ENCODE measurements at places on chromosomes 13 and 19.

DNA sequence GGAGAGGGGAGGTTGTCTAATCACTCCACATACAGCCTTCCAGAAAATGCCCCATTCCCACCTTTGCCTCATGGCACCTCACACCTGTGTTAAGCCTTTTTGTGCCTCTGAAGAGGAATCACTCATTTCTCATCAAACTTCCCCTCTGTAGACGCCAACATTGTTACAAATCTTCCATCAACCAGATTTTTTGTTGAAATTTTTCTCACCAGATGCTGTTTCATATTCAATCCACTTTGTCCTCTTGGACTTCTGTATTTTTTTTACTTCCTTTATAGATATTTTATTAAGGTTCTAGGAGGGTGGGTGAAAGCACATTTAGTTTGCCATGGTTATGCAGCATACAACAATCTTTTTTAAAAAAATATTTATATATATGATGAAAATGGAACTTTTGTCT, 74.0 kb downstream of the RUBCNL start:
- DNase-seq: no peak

GRCh38 chr13:52842441-52842840, 6.0 kb downstream of the PCDH8 start:
- no peak for DNase-seq

DNA sequence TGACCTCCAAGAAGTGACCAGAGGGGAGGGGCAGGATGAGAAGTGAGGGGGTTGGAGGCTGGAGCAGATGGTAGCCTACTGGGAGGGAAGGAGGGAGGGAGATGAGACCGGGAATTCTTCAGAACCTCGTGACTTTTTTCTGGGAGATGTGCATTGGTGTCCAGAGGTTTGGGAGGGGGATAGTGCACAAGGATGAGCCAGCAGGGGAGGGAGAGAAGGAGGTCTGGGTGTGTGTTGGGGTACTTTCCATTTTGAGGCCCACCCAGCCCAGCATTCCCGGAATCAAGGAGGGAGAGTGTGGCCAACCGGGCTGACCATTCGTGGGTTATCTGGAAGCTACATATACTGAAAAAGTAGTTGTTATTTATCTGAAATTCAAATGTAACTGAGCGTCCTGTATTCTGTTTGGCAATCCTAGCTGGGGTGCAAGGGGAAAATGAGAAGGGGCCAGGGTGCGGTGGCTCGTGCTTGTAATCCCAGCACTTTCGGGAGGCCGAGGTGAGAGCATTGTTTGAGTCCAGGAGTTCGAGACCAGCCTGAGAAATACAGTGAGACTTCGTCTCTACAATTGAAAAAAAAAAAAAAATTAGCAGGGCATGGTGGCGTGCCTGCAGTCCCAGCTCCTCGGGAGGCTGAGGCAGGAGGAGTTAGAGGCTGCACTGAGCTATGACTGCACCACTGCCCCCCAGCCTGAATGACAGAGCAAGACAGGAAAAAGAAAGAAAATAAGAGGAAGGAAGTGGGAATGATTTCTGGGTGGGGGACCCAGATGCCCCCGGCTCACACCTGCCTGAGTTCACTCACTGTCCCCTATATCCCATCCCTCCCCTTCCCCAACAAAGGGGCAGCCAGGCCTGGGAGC, 4.4 kb upstream of the C3 start:
- DNase-seq: no peak

GRCh38 chr13:50646070-50646469, 197.4 kb downstream of the DLEU7 start:
- DNase-seq: no peak

GRCh38 chr13:42649141-42649540, 75.2 kb downstream of the TNFSF11 start:
- DNase-seq: no peak

GRCh38 chr13:110592665-110593064, 22.7 kb upstream of the NAXD start:
- no peak for DNase-seq

DNA sequence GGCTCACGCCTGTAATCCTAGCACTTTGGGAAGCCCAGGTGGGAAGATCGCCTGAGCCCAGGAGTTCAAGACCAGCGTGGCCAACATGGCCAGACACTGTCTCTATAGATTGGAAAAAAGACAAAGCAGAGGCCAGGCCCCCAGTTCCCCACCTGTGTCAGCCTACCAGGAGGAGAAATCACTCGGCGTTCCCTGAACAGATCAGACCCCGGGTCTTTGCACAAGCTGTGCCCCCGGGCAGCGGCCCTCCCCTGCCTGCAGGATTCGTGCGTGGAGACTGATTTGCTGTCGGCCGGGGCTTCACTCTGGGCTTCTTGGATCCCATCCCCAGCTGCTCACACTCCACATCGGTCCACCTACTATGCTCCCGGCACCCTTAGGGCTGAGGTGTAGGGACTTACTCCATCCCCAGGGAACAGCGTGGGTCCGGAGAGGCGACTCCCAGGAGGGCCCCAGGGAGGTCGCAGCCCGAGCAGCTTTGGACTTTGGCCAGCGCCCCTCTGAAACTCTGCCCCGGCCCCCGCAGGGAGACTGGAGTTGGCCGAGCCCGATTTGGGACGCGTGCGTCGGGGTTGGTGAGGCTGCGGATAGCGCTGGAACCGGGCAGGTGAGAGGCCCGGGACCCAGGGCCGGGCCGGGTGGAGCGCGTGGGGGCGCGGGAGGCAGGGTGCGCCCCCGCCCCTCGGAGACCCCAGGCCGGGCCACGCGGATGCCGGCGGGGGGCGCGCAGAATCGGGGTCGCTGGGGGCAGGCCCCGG, 515 bp upstream of the EFNA2 start:
- DNase-seq: no peak

DNA sequence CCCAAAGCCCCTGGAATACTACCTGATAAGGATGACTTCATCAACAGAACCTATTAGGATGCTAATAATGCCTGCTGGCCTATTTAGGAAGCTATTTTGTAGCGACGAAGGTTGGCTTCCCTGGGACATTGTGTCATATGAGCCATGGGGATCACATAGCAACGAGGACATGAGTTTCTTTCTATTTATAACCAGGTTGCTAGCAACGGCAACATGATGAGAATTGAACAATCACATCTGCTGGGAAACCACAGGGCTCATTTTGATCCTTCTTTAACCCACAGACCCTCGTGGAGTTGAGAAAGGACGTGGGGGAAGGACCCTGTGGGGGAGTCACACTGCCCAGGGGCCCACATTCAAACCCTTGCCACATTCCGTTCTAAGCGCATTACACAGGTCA, 172.2 kb downstream of the COL4A1 start:
- no peak for DNase-seq

GRCh38 chr13:93244918-93245280, 18.3 kb downstream of the GPC6 start:
- no peak for DNase-seq

GRCh38 chr13:95301183-95301967, at the start of gene ABCC4:
TSS of gene ABCC4 (minus strand) at chr13:95301451. CDS start at chr13:95301314, 137 bp downstream.
- no peak for DNase-seq

GRCh38 chr19:33722456-33723239, 74.0 kb upstream of the KCTD15 start:
- DNase-seq: no peak

DNA sequence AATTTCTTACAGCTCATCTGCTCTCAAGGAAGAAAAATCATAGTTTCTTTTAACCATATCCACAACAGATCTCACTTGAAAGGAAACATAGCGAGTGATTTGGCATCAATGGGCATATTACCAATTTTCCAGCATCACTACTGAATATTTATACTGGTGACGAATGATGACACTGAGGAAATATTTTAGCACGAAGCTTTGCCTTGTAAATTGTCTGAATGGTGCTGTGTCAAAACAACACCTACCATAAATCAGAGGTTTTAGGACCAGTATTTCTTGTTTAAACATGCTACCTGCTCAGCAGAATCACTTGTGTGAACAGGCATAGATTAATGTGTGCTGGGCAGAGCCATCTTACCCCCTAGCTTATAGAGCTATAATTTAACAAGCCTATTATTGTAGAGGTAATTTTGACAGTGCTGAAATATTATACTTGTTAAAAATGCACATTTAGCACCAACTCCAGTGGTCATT, 146.8 kb downstream of the ABCC4 start:
- DNase-seq: no peak

GRCh38 chr13:91621963-91622362, 223.5 kb downstream of the GPC5 start:
- no peak for DNase-seq

DNA sequence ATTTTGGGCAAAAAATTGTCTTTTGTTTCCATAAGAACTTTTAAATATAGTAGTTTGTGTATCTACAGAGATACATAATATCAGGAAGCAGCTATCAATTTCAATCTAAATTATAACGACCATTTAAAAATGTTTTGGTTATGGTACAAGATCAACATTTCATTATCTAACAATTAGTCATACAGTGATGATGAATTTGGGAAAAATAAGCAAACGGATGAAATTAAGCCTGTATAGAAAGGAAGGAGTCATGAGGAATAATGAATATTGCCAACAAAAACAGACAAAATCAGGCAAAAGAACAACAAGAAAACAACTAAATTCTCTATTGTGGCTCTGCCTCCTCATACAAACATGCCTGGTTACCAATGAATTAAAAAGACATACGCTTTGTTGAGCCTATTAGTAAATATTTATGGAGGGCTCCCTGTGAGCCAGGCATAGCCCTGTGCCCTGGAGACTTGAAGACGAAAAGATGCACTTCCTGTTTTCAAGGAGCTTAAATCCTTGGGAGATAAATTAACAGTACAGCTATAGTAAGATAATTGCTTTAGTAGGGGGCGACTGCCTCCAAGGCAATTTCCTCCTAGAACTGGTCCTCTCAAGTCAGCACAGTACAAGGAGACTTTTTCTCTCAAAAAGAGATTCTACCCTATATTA, 73.0 kb downstream of the NALCN start:
- no peak for DNase-seq

GRCh38 chr13:69704311-69704710, 403.3 kb upstream of the ATXN8OS start:
- DNase-seq: no peak

DNA sequence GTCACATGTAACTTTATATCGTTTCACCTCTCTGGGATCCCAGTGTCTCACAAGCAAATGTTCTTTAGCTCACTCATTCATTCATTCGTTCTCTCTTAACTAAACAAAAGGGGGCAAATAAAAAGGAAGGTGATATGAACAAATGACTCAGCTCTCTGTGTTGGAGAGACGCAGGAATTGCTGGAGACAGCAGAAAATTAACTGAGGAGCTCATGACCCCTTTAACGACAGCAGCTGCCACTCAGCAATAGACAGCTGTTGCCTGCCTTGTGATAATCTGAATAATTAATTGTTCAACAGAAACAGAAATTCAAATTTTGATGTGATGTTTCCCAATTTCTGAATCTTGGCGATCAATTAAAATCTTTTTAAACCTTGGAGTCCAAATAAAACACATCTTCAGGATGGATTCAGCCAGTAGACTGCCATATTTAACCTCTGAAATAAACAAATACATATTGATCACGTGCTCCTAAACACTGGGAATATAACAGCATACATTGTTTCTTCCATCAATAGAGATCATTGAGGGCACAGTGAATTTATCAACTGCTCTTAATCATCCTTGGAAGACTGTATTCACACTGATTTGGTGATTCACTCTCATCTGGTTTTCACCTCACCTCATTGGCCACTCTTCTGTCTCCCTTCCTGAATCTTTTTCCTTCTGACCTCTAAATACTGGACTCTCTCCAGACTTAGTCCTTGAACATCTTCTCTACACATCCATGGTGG, 63.3 kb downstream of the MBNL2 start:
- DNase-seq: no peak

GRCh38 chr13:50672025-50672424, 171.5 kb downstream of the DLEU7 start:
- no peak for DNase-seq

GRCh38 chr19:58468216-58468839, 1.4 kb downstream of the ZNF324 start:
- DNase-seq: no peak

DNA sequence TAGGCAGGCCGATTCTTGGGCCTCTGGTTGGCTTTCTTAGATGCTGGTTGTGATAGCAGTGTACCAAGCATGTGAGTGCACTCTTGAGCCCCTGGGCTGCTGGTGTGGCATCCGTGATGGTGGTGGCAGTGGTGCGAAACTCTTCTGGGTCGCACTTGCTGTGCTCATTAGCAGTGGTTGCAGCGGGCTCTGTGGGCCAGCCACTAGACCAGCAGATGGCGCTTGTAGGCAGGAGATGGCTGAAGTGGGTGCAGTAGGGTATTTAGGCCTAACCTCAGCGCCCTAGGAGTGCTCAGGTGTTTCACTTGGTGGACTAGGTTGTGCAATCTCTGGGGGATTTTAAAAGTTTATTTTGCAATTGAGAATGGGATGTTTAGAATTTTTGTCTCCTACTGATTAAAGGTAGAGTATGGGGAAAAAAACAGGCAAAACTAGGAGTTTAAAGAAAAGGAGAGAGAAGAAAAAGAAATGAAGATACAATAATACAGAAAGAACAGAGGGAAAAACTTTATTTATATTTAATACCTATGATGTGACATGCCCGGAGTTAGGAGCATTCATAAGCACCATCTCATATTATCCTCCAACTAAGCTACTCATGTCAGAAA, 4.3 kb upstream of the ZNF17 start:
- peak; percentile 55 for DNase-seq

- no peak for DNase-seq
Measured at GRCh38 chr13:84366506-84366905, 484.2 kb upstream of the SLITRK1 start.

DNA sequence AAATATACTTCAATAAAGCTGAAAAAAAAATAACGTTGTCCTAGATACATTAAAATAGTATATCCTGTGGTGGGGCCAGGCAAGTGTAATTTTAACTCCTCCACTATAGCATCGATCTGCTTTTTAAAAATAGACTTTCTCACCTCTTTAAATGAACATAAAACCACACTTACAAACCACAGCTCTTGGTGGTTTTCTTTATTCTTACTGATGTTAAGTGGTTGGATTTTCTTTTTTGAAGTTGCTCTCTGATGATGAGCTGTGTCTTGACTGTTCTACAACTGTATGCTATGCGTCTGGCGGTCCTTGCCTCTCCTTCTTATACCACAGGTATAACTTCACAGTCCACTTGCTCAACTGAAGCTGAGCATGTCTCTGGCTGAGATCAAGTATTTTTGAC, 721.5 kb upstream of the KLHL1 start:
- DNase-seq: no peak

GRCh38 chr19:1068009-1069001, 1.3 kb downstream of the ARHGAP45 start:
- no peak for DNase-seq

DNA sequence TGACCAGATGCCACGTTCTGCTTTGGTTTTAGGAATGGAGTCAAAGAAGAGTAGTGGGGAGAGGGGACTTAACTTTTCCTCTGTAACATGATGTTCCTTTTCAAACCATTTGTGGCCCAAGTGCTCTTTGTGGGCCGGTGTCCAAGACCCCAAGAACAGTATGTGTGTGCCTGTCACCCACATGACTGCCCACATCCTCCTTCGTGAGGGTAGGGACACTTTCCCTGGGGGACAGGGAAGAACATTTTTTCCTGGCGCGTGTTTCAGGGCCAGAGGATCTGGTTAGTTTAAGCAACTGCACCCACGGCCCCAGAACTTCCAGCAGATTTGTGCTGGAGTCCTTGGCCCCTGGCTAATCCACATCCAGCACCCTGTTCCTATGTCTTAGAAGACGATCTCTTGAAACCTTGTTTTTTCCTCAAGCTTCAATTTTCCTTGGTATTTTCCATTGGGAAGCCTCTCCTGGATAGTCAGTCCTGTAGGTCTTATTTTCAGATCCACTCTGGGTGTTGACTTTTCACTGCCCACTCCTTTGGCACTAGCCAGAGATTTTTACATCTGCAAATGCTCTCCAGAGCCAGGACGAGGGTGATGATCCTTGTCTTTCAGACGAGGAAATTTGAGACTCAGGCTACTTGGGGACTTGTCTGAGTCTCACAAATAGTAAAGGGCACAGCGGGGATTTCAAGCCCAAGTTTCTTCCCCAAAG, 10.8 kb upstream of the CCDC97 start:
- DNase-seq: no peak

Measured in nucleus accumbens (tissue), 56 donors.